ENCODE measurements at places on chromosomes 7 and 10. TPM values are rescaled to one million over a fixed set of nuclear protein-coding genes. Genes with fewer than 3 reads are reported as not detected.

Gene OR2A1
- 0.20 TPM for total RNA-seq

Gene ZNF425
- 2.4 TPM for total RNA-seq

Gene HABP2
- not detected for total RNA-seq

Gene PURB
- 33.6 TPM for total RNA-seq

Gene IQUB
- 0.49 TPM for total RNA-seq

Gene HOXA4
- total RNA-seq, result 0.69 TPM

Gene TYW1B
- 4.5 TPM for total RNA-seq

Gene CHST12
- total RNA-seq, result 3.7 TPM

Gene STK32C
- 3.4 TPM for total RNA-seq

Gene CPEB3
- 2.6 TPM for total RNA-seq

- DNase-seq, result no peak
These were observed 29.1 kb downstream of the GIMAP5 start for GRCh38 chr7:150766334-150766709.

DNA sequence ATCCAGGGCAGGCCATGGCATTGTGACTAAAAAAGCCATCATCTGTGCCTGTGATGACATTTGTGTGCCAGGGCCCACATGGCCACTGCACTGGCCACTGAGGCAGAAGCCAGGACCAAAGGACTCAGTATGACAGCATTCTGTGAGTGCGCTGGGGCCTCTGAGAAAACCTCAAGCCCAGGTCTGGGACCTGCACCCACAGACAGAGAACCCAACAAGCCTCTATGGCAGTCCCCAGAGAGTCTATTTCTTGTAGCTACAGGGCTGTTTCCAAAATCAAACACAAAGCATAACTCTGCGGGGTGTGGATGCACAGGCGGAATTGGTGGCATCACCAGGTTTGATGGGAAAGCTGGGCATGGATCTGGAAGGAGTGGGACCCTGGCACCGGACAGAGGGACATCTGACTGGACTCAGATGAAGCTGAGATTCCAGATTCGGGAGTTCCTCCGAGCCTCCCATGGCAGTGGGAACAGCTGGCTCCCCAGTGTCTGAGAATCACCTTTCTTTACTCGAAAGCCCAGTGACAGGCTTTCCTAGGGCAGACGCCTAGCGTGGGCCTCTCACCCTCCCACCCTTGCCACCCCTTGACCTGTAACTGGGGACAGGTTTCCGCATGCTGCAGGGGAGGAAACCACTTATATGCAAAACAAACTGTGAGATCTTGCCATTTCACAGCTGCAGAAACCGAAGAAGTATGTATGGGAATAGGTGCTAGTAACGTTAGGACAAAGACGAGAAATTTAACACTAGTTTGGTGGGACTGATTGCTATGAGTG is 70.6 kb upstream of the RHEB start:
- DNase-seq, result peak; percentile 16

DNA sequence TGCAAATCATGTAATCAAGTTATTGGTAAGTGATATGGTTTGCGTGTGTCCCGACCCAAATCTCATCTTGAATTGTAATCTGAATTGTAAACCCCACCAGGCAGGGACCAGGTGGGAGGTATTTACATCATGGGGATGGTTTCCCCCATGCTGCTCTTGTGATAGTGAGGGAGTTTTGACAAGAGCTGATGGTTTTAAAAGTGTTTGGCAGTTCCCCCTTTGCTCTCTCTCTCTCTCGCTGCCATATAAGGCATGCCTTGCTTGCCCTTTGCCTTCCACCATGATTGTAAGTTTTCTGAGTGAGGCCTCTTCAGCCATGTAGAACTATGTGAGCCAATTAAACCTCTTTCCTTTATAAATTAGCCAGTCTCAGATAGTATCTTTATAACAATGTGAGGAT is 302.6 kb downstream of the THSD7A start:
- DNase-seq, result no peak

GRCh38 chr7:132518102-132518838 is 58.0 kb downstream of the PLXNA4 start:
- no peak for DNase-seq

DNA sequence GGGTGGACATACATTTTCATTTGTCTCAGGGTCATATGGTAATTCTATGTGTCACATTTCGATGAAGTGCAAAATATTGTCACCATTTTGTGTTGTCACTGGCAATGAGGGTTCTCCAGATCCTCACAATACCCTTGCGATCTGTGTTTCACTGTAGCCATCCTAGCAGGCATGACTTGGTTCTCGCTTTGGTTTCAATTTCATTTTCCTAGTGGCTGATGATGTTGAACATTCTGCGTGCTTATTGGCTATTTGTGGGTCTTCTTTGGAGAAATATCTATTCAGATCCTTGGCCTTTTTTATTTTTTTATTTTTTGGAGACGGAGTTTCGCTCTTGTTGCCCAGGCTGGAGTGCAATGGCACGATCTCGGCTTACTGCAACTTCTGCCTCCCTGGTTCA is 24.8 kb upstream of the MNX1 start:
- DNase-seq, result no peak

GRCh38 chr10:108901781-108902618 is 1021.3 kb downstream of the XPNPEP1 start:
- no peak for DNase-seq

DNA sequence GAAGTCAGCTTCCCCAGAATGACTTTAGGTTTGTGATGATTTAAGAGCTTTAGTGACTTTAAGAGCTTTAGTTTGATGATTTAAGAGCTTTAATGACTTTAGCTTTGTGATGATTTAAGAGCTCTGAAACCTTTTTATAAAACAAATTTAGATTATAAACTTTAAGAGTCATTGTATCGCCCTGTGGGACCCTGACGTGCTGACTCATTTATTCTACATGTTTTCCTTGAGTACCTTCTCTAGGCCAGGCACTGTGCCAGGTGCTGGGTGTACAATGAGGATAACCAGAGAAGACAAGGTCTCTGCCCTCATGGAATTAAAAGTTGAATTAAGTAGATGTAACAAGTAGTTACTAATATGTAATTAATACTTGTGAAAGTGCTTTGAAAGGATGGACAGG is 45.4 kb downstream of the CNNM1 start:
- no peak for DNase-seq

- no peak for DNase-seq
These were observed 2.1 kb downstream of the NPC1L1 start for GRCh38 chr7:44538798-44539668.

- DNase-seq, result no peak
These were observed 409.5 kb downstream of the GLRX3 start for GRCh38 chr10:130545697-130546096.

DNA sequence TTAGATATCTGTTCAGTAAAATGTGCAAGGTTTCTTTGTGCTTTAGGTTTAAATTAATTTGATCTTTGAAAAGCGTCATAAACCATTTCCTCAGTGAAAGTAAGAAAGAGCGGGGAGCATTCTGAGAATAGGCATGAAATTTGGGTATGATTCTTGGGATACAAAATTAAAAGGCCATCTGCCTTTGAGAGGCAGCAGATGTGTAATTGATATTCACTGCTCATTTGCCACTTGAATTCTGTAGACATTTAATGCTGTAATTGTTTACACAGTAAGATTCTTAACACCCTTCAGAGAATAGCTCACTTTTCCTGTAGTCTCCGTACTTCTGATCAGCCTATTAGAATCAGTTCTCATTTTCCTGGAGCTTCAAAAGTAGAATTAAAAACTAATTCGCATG is 18.7 kb downstream of the FRMD4A start:
- DNase-seq, result no peak

- DNase-seq, result no peak
These were observed 33.6 kb downstream of the GSAP start for GRCh38 chr7:77382532-77382931.

GRCh38 chr10:90051474-90051873 is 350.1 kb downstream of the KIF20B start:
- no peak for DNase-seq

GRCh38 chr7:27435461-27435860 is 192.9 kb downstream of the EVX1 start:
- DNase-seq, result no peak

DNA sequence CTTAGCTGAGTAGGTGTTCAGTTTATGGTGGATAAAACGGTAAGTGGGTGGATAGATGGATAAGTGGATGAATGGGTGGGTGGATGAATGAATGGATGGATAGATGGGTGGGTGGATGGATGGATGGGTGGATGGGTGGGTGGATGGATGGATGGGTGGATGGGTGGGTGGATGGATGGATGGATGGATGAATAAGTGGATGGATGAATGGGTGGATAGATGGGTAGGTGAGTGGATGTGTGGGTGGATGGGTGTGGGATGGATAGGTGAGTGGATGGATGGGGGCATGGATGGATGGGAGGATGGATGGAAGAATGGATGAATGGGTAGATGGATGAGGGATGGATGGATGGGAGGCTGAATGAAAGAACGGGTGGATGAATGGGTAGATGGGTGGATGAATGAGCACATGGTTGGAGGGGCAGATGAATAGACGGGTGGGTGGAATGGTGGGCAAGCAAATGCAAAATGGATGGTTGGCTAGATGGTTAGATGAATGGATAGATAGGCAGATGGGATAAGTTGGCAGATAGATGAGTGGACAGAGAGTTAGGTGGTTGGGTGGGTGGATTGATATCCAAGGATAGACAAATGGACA is 25.7 kb downstream of the ELN start:
- no peak for DNase-seq

GRCh38 chr7:86788948-86789347 is 145.2 kb downstream of the GRM3 start:
- DNase-seq, result no peak

DNA sequence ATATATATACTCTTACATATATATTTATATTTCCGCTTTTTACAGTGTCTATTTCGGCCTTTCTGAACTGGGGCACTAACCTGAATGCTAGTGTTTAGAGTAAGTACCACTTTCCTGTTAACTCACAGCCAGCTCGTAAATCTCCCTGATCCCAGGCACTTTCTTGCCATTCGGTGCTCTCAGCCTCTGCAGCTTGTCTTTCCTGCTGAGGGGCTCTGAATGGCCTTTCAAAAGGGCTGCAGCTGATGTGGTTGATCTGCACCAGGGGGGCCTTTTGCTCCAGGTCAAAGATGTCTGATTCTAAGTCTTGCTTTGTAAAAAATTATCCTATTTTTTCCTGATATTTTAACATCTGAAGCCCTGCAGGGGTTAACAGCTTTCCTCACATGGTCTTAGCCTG is 25.5 kb upstream of the HPS1 start:
- DNase-seq, result no peak

GRCh38 chr10:22599636-22600228 is 114.6 kb downstream of the PIP4K2A start:
- DNase-seq, result no peak

- peak; percentile 62 for DNase-seq
These were observed 4.4 kb downstream of the RAB11FIP2 start for GRCh38 chr10:118042336-118042735.

DNA sequence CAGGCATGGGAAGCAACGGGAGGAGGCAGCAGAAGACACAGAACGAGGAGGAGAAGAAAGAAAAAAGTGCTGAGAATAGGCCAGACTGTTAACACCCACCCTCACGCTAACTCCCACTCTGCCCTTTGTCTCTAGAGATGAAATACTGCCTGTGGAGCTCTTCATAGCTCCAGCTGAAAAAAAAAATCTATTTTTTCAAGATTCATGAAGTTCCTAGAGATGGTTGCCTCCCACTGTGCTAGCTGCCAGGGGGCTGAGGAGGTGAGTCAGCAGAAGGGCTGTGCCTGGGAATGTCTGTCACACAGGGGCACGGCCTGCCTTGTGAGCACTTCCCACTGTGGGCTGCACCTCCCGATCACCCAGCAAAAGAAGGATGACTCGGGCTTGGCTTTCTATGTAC is 144.5 kb downstream of the RNF216 start:
- peak; percentile 70 for DNase-seq

GRCh38 chr10:127991543-127992255 is 84.8 kb downstream of the PTPRE start:
- no peak for DNase-seq

- no peak for DNase-seq
These were observed 28.6 kb downstream of the RPS24 start for GRCh38 chr10:78062296-78062695.

GRCh38 chr10:92045641-92046106 is 122.1 kb downstream of the BTAF1 start:
- DNase-seq, result no peak

DNA sequence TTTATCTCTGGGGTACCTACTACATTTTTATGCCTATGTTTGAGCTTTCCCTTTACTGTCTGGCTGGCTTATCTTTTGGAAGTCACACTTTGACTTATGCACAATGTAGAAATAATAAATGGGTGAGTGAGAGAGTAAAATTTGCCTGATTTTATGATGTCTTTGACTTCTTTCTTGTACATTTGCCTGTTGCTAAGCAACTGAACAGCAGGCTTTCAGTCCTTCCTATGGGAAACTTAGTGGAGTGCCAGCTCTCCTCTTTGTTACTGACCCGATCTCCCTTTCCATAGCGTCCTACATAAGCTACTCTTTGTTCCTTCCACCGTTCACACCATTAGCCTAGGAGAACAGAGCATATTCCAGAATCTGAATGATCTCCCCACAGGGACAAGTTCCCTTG is 4.2 kb downstream of the TAS2R60 start:
- no peak for DNase-seq

- DNase-seq, result no peak
These were observed 393.6 kb downstream of the CNTNAP2 start for GRCh38 chr7:146510088-146510680.

GRCh38 chr7:76002822-76003221 is 8.4 kb upstream of the TMEM120A start:
- no peak for DNase-seq

- DNase-seq, result no peak
These were observed 15.9 kb upstream of the CDK13 start for GRCh38 chr7:39934132-39934531.

DNA sequence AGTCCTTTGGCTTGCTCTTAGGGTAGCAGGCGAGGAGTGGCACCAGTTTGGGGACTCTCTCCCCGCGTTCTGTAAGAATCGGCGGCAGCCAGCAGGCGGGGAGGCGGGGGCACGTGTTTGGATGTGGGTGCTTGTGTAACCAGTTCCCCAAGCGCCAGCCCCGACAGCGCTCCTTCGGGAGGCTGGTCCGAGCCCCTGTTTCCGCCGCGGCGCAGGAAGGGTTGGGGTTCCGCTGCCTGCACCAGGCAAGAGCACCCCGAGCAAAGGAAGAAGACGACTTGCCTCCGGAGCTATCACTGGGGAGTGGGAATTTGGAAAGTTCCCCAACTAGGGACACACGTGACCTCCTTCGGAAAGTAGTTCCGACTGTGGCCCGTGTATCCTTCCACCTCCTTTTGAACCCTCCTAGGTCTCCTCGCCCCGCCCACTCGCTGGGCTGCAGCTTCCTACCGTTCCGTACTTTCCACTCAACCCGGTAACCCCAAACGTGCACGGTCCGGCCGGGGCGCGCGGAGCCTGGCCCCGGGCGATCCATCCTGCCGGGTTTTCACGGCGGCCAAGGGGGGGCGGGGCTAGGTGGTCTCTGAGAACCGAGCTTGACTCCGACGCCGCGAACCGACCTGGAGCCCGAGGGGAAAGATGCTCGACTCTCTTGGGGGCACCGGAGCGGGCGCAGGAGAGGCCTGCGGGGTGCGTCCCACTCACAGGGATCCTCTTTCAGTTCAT is 1.2 kb downstream of the KLLN start:
- DNase-seq, result peak; percentile 96

GRCh38 chr7:123533929-123534382 is 439 bp downstream of the IQUB start:
- DNase-seq, result no peak

GRCh38 chr10:103706047-103706446 is 149.3 kb downstream of the SH3PXD2A start:
- DNase-seq, result no peak
